BJ (cell line): ENCODE measurements at places on chromosomes 5 and 9.
A peak's percentile ranks its signal among the peaks of the same experiment; 100 is the strongest.

GRCh38 chr9:18237776-18238175, 236.2 kb upstream of the ADAMTSL1 start:
- DNase-seq: no peak

- DNase-seq: no peak
Measured at GRCh38 chr5:68424799-68425537, 209.4 kb downstream of the PIK3R1 start.

DNA sequence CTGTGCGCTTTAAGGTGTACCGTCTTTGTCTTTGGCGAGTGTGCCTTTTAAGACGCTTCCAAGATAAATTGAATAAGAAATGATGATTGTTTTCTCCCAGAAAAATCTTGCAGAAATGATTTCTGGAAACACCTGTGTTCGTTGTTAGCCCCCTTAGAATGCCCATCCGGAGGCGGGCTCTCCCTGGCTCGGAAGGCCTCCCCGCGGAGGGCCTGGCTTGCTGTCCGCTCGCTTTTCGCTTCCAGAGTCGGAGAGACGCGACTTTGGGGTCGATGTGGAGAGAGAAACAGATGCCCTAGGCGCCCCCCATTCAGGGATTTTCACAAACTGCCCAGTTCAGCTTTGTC, 23.9 kb downstream of the LECT2 start:
- DNase-seq: no peak

GRCh38 chr9:101093620-101094019, 65.1 kb downstream of the PLPPR1 start:
- DNase-seq: no peak

DNA sequence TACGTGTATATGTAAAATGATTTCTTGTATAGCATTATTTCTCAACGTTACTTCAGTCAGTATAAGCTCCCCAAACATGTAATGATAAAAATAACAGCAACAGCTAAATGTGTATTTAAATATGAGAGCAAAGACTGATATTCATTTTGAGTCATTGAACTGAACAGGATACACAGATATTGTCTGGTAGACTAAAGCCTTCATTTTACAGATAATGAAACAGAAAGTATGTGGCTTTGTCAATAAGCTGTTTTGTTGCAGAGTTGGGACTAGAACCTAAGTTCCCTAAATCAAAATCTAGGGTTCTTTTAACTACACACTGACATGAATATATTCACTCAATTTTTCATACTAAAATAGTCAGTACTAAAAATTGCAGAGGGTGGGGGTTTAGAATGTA, 80.4 kb upstream of the MARCHF11 start:
- no peak for DNase-seq

GRCh38 chr9:72428329-72428728, 63.3 kb upstream of the ZFAND5 start:
- DNase-seq: peak; percentile 87

DNA sequence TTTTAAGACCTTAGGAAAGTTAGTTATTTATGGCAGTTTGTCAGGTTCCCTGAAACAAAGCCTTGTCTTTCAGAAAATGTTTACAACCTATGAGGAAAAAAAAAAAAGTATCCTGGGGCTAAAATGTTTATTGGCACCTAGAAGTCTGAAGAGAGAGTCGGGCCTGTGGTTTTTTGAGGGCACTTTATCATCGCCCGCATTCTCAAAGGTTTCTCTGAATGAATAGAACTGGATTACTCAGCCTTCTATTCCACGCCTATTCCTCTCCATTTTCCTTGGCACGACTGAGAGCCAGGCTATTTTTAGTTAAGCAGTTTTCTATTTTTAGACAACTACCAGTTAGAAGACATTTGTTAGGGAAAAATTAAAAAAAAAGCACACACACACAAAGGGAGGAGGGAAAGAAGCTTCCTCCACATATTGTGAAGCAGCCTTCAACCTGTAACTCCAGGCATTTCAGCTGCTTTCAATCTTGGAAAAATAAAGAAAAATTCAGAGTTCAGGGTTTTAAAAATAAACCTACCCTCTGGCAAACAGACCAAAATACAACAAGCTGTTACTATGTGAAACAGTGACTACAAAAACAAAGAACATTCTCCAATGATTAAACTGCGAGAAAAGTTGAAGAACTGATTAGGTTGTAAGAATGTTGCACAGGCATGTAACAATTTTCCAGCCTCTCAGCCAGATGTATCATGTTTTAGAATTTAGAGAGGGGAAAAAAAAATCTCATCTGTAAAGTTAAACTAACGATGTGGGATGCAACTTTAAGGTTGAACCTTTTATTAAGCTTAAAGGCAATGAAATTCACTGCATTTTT, 97.0 kb downstream of the MEF2C start:
- peak; percentile 91 for DNase-seq

- DNase-seq: no peak
Measured at GRCh38 chr9:107693625-107694326, 204.2 kb upstream of the KLF4 start.

GRCh38 chr5:134053314-134053839, 48.6 kb upstream of the VDAC1 start:
- DNase-seq: no peak

DNA sequence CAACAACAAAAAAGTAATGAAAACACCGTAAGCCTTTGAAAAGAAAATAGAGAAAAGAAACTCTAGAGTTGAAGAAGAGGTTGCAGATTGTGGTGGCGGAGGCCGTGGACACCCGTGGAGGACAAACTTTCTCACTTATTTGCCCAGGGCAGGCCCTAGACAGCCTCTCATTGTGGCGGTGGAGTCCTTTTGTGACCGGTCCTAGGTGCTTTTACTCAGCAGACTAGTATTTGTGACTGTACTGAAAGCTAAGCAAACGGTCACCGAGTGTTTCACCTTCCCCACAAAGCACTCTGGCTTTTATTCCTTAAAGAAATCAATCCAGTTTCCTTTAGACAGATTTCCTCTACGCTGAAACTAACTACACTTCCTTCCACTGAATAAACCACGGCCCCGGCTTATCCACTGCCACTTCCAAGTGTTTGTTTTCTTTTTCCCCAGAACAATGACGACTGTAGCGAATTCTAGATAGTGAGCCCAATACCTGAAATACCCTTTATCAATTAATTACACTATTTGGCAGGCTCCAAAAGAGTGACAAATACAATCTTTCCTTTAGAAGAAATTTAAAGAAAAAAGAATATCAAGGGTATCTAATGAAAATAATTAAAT, 210.2 kb upstream of the TARS1 start:
- no peak for DNase-seq

GRCh38 chr9:27925815-27926214, 352.5 kb upstream of the C9orf72 start:
- no peak for DNase-seq

- no peak for DNase-seq
Measured at GRCh38 chr9:21608200-21608599, 126.1 kb upstream of the IFNE start.

DNA sequence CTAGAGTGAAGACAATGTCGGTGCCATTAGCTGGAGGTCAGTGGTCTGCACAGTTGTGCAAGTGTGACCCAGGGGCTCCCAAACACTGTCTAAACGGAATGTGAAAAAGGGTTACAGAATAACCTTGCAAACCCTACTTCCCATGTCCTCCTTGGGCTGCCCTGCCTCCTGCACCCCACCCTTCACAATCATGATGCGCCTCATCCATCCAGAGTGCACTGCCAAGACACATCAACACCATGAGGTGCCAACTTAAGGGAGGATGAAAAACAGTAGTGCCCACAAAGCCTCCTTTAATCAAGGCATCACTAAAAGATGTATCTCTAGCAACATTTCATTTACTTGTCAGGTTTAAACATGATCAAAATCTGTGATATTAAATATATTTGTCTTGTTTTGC, 87.1 kb downstream of the SETX start:
- no peak for DNase-seq

DNA sequence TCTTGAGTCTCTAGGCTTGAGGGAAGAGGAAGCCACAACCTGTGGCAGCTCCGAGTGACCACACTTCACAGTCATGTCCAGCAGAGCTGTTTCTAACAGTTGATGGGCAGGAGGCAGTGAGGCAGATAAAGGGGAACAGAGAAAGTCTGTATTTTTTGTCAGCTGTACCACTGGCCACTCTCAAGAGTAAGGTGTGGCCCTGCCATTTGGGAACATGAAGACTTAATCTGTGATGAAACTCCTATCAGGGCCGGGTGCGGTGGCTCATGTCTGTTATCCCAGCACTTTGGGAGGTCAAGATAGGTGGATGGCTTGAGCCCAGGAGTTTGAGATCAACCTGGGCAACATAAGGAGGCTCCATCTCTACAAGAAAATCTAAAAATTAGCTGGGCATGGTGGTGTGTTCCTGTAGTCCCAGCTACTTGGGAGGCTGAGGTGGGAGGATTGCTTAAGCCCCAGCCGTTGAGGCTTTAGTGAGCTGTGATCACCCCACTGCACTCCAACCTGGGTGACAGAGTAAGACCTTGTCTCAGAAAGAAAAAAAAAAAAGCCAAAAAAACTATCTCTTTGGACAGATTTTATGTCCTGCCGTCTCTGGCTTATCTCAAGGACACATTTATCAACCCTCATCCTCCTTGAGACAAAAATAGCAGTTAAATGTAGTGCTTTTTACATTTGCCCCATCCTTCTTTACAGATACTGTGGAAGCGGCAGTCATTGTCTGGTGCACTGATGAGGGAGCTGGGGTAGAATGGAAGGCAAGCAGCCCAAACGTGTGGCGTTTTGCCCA, 11.9 kb upstream of the COL15A1 start:
- DNase-seq: no peak

DNA sequence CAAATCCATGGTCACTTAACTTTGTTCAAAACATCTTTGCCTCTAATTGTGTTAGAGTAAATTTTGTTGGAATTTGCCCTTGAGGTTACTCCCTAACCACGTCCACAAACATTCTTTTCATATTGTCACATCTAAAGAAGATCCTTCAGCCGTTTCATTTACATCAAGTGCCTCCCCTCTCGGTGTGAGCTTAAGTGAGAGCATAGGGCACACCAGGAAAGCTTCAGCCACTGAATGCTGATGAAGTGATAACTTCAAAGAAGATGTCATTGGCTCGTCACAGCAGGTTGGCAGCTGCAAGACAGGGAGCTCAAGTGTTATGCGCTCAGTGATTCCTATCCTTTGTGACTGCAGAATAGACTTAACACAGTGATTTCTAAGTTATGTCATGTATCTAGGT, 49.6 kb upstream of the ADAMTS19 start:
- DNase-seq: no peak
